ENCODE measurements at places on chromosomes 6 and 20.

- DNase-seq = no peak
These were observed 594 bp downstream of the ARFGEF3 start for GRCh38 chr6:138162111-138162954.

DNA sequence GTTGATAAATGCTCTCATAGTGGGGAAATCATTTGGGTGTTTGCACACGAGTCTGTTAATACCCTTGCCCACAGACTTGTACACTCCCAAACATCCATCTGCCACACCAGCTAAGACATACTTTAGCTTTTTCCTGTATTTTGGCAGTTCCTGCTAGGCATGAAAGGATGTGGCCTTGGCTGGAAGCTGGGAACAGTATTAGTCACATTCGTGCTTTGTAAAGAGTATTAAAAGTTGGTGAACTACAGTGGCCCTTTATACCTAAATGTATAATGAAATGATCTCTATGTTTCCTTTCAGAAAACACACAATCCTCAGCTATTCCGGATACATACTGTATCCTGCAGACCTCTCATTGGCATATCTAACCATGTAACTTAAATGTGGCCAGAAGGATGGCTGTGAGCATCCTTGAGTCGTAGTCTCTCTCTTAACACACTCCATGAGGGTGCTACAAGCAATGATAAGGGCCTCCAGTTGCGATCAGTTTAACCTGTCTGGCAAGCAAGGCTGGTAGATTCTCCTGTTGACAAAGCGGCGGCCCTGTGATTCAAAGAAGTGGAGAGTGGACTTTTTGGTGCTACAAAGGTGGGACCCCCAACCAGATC lies 1.5 kb downstream of the LEMD2 start:
- DNase-seq = no peak

- no peak for DNase-seq
These were observed 9.8 kb downstream of the FOXA2 start for GRCh38 chr20:22574545-22575086.

GRCh38 chr6:144435602-144436426 lies 150.7 kb downstream of the UTRN start:
- no peak for DNase-seq

DNA sequence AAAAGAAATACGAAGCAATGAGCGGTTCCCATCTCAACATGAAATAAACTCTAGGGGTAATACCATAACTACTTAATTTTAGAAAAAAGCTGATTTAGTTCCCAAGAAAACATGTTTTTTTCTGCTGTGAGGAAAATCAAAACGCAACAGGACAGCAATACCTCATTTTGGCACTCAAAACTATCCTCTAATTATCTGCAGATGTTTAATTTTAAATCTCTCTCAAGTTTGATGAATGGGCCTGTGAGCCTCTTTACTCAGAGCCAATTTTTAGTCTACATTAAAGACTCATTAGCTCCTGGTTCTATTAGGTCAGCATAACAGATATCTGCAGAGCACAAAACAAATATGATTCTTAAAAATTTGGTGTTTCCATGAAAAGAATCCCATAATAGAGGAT lies 28.1 kb downstream of the RNF24 start:
- no peak for DNase-seq

- no peak for DNase-seq
These were observed 37.5 kb upstream of the FRMD1 start for GRCh38 chr6:168116438-168116974.

DNA sequence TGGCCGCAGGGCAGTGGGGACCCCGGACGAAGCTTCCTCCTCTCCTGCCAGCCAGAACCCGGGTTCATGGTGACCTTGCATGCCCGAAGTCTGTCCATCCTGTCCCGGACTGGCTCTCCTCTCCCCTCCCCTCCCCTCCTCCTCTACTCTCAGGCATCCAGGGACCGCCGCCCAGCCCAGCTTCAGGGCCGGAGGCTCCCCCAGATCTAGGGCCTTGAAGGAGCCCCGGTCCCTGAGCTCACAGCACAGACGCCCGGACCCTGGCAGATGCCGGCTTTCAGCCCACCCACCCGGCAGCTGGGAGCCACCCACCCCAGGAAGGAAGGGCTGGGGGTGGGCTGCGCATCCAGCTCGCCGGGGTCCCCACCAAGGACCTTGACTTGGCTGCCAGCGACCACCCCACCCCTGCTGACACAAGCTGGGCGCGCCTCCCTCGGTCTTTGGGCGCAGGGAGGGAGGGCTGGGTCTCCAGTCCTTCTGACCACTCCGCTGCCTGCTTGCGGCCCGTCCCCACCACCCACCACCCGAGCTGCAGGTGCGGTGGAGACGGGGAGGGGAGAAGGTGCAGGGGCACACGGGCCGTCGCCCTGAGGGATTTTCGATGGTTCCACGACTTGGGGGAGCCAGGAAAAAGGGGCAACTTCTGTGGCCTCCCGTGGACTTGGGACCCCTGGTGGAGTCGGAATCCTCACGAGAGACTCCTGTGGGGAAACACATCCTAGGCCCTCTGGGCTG lies 5.8 kb upstream of the ABHD16B start:
- no peak for DNase-seq

- no peak for DNase-seq
These were observed 1.0 kb downstream of the JARID2 start for GRCh38 chr6:15246666-15247499.

DNA sequence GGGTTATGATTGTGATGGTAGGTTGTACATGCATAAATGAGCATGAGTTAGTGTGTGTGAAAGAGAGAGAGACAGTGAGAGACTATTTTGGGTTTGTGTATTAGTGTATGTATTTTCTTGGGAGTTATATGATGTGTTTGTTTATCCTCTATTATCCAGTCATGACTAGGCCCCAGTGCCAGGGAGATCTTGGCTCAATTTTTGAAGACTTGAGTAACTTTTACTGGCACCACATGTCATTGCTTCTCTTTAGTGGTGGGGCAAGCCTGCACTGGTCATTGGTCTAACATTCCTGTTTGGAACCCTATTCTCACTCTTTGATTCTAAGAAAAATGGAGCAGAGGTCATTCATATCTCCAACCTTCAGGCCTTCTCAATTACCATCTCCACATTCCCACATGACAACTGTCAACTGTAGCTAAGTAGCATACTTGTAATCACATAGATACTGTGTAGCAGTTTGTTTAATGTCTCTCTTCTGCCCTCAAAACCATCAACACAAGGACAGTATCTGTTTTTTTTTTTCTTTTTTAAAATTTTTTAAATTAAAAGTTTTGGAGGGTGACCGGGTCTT lies 8.8 kb downstream of the L3MBTL1 start:
- DNase-seq = no peak

DNA sequence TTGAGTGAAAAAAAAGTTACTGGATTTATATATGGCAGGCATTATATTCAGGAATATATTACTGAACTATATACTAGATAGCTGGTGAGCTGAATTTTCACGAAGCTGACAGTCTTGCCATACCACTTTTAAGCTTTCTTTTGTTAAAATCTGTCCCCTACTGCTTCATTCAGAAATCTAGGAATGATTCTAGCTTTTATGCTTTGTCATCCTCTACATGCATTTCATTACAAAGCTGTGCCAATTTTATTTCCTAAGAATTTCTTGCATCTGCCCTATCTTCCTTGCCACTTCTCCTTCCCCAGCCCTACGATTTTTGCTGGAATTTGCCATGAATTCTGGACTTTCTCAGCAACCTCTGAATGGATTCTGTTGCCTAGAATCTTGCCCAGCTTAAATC lies 158.5 kb upstream of the ADGRB3 start:
- no peak for DNase-seq

DNA sequence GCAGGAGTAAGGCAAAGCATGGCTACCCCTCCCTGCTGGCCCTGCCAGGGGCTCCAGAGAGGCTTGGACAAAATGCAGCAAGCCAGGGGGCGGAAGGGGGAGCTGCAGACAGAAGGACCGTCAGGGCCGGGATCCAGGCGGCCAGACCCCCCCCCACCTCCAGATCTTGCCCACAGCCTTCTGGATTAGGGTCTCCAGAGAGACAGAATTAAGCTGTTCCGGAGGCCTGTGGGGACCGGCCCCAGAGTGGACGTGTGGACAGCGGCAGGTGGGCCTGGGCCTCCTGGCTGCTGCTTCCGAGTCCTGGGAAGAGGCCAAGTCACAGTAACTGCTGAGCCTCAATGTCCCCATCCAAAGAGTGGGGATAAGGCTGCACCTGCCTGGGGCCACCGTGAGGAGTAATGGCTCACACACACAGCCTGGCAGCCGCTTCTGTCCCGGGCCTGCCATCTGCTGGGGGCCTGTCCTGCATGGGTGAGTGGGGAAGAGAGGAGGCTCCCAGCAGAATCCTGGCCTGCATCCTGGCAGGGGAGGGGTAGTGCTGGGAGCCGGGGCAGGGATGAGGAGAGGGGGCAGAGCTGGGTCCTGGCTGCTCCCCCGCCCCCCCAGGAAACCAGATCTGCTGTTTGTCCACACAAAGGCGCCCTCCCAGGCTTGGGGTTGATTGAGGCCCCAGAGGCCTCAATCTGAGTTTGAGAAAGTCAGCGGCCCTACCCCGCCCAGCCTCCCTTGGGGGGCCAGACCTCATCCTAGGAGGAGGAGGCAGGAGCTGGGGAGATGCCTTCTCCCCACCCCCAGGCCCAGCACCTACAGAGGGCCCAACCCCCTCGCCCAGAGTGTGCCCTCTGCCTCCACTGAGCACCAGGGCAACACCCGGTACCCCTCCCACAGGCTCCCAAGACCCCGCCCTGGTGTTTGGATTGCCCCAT lies 3.9 kb downstream of the LAMA5 start:
- DNase-seq = no peak

- no peak for DNase-seq
These were observed 123.6 kb upstream of the TNFAIP3 start for GRCh38 chr6:137743493-137743892.

DNA sequence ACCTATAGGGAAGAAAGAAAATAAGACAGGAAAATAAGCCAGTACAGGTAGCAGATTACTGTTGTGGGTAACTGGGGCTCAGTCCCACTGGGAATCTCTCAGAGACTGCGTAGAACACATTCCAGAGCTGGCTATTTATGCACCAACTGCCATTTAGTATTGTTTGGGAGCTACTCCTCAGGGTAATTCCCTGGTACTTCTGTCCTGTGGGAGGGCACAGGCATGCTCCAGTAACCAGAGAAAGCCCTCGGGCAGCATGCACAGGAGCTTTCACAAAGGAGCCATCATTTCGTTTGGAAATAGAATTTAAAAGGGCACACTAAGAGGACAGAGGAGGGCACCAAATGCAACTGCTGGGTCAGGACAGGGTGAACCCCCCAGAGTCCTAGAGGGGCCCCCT lies 148.0 kb upstream of the LRFN2 start:
- no peak for DNase-seq

DNA sequence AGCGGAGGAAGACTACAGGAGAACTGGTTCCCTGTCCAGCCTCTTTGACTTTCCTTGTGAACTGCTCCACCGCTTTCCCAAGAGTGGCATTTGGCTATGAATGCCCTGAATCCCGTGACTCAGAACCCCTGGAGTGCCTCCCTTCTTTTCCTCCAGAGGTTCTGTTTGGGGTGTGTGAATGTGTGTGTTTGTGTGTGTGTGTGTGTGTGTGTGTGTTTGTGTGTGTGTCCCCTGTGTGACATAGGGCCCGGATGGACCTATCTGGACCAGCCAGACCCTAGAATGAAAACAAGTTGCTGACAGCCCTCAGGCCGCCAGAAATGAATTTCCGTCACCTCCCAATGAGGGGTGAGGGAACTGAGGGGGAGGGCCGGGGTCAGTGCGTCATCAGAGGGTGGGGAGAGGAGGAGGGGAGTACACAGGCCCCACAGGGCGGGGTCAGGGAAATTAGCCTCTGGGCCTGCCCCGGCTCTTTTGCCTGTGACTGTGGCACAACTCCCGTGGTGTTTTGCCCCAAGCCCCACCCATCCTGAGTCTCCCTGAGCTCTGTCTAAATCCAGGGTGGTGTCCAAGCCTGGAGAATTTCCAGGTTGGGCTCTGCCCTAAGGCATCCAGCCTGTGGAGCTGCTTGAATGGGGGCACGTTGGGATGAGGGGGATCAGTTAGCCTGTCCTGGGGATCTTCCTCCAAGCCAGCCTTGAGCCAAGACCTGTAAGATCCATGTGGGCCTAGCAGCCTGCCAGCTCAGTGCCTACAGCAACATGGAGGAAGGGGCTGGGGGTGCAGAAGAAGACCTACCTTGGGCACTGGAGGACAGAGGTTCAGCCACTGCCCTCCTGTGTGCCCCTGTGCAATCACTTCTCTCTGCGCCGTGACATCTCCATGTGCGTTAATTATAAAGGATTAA lies 15.2 kb upstream of the MRPS18A start:
- no peak for DNase-seq

GRCh38 chr6:159953091-159953601 lies 15.7 kb upstream of the IGF2R start:
- DNase-seq = no peak

DNA sequence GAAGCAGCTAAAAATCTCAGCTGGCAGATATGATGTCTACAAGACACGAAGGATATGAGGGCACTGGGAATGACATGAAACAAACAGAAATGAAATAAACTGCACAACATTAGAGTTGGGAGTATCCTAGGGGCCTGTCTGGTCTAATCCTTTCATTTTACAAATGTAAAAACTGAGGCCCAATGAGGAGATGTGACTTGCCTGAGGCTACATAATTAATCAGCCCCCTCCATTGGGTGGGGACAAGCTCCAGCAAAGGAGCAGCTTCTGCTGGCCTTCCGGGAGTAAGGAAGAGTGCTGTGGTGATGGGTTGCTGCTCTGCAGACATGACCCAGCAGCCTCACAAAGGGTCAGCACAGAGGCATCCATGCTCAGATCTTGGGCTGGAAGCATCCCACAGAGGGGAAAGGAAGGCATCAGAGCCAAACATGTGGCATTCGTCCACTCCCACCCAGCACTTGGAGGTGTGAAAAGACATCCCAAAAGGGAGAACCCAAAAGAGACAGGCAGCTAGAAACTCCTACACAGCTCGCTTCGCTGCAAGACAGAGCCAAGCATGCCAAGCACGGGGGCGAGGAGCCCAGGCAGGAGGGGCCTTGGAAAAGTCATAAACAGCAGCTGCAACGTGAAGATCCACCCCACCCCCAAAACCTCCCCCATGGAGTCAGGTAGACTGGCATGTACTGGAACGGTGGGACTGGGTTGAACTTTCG lies 183.7 kb downstream of the UNC5CL start:
- no peak for DNase-seq

DNA sequence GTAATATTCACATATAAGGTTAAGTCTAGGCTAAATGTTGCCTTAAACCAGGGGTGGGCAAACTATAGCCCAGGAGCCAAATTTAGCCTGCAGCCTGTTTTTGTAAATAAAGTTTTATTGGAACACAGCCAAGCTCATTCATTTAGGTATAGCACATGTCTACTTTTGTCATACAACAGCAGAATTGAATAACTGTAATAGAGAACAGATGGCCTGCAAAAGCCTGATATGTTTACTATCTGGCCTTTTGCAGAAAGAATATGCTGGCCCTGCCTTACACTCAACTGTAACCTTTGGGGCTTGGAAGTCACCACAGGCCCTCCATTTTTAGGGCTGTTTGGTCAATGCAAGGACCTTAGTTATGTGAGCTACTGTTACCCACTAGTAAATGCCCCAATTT lies 17.7 kb upstream of the BCLAF1 start:
- no peak for DNase-seq

GRCh38 chr6:169070506-169071176 lies 183.0 kb downstream of the THBS2 start:
- DNase-seq = no peak

DNA sequence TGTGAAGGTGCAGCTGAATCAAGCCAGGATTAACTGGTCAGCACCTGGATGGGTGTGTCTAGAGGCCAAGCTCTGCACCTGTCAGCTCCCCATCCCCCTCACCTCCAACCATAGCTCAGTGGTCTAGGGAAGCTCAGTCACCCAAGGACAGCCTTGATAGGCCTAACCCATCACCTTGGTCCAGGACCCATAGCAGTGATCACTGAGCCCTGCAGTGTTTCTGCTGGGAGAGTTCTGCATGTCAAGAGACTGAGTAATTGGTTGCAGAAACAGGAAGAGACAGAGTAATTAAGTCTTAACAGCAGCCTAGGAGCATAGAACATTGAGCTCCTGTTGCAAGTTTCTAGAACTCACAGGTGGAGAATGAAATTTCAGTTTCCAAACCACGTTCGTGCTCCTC lies 18.7 kb upstream of the RALGAPB start:
- no peak for DNase-seq

Data from stimulated activated CD8-positive, alpha-beta memory T cell treated with anti-CD3 and anti-CD28 coated beads, Interleukin-2, amount 100 ng/mL, for 1 hour (primary cell).